ENCODE measurements at places on chromosomes 13 and 19.

DNA sequence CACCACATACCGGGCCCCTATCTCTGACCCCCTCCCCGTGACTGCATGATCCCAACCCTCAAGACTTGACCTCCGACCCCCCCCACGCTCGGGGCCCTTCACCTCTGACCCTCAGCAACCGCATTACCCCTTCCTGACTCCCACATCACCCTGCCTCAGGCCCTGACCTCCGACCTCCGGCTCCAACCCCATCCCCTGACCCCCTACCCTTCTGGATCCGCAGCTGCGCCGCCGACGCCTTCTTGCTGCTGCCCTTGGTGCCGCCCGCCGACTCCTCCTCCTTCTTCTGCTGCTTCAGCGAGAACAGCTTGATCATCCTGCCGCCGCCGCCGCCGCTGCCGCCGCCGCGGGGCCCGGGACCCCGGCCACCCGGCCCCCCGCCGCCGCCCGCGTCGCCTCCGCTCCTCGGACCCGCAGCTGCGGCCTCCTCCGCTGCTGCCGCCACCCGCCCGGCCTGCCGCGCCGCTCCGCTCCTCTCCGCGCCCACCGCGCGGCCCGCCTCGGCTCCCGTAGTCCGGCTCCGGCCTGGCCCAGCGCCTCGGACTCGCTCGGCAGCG, at the start of gene UBE2M:
TSS of gene UBE2M (minus strand) at position 546 of the 557 bp plus-strand sequence. CDS start at position 316, 230 bp downstream.
- DNase-seq: no peak

DNA sequence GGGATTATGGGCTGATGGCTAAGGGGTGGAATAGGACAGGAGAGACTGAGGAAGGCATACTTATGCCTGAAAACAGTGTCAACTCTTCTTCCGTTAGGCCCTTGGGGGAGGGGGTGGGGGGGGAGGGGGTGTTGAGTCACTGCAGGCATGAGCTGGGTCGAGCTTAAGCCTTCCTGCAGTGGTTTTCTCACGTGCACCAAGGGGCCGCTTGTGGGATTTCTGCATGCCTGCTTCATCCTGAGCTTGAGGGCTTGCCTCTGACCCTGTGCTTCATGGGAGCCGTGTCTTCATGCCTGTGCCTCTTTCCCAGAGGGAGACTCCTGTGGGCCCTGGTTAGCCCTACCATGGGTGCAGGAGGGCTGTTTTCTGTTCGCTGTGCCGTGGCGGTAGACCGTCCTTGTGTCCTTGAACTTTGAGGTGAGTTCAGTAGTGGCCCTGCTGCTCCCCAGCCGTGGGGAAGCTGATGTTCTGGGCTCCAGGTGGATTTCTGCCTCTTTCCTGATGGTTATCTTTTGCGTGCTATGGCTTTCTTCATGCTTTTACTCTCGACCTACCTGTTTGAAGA, 186.1 kb downstream of the PCCA start:
- no peak for DNase-seq

GRCh38 chr19:42114412-42114811, 17.8 kb downstream of the POU2F2 start:
- no peak for DNase-seq

- DNase-seq: no peak
Measured at GRCh38 chr13:27236478-27236877, 14.9 kb upstream of the RPL21 start.

DNA sequence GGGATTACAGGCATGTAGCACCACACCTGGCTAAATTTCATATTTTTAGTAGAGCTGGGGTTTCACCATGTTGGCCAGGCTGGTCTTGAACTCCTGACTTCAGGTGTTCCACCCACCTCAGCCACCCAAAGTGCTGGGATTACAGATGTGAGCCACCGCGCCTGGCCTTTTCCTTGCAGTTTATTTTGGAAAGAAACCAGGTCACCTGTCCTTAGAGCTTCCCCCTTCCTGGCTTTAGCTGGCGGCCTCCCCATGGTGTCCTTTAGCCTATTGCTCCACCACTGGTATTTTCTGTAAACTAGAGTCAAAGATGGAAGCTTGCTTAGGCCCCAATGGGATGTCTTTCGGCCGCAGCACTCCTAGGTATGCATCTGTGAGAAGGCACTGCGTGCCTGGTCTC, 91.2 kb downstream of the DPF1 start:
- no peak for DNase-seq

DNA sequence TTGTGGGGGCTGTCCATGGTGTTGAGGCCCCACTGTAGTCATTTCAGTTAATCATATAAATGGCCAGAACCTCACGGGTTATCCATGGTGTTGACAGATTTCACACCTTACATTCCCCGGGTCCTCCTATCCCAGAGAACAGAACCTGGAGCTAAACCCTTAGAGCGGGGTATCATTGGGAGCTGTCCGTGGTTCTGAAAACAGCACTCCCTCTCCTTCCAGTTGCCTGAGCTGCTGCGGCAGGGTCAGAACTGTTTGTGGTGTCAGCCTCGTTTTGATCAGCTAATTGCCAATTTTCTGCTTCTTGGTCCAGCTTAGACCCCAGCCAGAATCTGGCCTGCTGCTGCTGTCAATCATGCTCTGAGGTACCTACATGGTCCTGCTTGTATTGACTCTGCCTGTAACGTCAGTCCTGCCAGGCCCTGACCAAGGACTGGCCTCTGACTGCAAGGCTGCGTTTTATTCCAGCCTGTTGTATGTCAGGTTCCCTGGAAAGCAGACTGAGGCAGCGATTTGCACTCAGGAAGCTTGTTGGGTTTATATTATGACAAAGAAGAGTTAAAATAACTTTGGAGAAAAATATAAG, 55.8 kb upstream of the KCTD15 start:
- no peak for DNase-seq

DNA sequence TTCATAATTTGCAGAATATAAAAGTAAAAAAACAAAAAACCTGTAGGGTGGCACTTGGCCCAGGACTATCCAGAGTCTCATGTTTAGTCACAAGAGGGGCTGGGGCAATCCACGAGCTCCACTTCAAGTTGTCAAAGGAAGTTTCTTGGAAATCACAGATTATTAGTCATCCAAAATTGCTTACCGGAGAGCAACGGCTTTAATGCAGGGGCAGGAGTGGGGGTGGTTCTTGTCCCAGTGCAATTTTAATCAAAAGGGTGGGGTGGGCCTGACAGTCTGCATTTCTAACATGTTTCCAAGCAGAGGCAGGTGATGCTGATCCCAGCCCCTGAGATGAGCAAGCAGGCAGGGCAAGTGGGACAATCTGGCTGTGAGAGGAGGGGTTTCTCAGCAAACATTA, 233.9 kb downstream of the ABCC4 start:
- DNase-seq: no peak

GRCh38 chr13:76552041-76552772, 334.0 kb downstream of the KCTD12 start:
- DNase-seq: no peak

DNA sequence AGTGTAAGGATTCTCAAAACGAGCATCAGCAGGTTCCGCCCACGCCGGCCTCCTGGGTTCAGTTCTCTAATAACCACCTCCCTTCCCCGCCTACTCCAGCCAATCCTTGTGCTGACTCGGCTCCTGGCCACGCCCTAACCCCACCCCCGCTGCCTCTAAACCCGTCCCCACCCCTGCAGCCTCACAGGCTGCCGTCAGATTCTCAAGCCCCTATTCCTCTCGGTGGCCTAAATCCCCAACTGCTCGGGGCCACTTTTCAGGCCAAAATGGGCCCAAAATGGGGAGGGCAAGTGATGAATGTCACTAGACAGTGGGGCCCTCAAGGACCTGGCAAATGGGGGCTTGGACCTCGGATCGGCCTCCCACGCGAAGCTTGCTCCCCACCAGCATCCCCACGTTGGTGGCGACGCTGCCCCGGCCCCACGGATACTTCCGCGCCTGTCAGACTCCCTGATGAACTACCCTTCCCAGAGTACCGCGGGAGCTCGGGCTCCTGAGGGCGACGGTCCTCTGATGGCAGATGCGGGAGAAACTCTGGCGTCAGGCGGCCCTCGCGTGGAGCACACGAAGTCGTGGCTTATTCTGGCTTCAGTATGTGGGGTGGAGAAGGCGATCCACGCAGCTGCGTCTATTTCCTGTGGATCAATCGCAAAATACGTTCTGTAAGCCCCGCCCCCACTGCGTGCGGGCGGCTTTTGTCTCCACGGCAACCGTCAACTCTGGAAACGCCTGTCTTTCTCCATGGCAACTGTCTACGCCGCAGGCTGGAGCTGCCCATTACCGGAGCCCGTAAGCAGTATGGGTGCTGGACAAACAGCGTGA, 24.8 kb downstream of the ZNF473 start:
- peak; percentile 12 for DNase-seq

DNA sequence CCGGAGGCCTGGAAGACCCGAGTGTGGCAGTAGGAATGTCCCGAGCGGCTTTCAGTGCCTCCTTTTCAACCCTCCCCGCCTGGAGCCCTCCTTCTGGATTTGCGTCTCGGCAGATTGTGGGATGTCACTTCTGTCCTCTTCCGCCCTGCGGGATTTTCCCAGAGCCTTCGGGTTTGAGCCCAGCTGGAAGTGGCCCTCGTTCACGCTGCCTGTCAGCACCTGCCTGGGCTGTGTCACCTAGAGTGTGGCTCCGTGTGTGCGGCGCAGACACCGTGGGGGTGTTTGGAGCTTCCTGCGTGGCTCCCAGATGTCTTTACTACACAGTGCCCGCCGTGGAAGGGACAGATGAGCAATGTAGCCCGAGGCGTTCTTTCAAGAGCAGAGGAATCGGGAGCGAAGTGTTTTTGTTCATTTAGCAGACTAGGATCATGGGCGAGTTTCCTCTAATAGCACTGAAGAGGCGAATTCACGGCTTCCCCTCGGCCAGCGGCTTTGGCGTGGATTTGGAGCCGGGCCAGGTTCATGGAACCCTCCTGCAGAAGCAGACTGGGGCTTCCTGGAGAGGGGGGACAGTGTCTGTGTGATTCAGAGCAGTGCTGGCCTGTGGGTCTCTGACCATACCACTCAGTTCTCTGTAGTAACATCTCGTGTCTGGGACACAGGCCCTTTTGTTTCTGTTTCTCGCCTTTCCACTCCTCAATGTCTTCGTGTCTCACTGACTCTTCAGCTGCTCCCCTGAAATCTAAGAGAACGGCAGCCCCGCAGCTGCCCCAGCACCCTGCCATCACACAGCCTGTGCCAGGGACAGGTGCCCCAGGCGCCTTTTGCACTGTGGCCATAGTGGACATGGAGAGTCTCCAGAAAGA, 68.0 kb downstream of the KDM4B start:
- peak; percentile 30 for DNase-seq

- DNase-seq: no peak
Measured at GRCh38 chr19:3734310-3734600, 26.1 kb downstream of the TJP3 start.

DNA sequence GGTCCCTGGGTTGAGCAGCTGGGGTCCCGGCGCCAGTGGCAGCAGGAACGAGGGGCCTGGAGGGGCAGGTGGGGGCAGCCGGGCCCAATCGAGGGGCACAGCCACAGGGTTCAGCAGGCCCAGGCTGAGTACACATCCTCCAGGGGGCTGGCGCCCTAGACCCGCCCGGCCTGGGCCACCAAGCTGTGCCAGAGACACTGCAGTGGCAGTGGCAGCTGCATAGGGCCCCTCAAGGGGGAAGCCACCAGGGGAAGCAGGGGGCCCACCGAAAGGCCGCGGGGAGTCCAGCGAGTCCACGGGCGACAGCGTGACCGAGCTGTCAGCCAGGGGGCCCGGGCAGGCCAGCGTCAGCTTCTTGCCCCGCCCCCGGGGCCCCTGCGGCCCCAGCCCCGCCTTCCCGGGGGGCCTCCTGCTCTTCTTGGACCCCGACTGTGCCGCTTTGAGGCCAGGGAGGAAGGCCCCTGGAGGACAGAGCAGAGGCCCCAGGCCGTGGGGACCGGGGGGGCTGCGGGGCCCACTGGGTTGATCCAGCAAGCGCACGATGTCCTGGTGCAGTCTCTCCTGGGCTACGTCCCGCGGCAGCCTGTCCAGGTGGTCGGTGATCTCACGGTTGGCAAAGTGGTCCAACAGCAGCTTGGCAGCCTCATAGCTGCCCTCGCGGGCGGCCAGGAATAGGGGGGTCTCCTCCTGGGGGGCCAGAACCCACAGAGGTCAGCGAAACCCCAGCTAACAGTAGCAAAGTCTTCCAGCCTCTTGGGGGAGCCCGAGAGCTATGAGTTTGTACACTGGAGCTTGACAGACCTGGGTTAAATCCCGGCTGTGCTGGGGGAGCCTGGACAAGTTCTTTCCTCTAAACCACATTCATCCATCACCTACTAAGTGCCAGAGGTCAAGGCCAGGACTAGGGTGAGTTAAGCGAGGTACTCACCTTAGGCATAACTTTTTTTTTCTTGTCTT, 39.5 kb downstream of the NOTCH3 start:
- DNase-seq: no peak

GRCh38 chr13:23631311-23632047, 61.3 kb downstream of the TNFRSF19 start:
- no peak for DNase-seq

GRCh38 chr13:111927181-111927540, 139.8 kb upstream of the SOX1 start:
- DNase-seq: no peak

- no peak for DNase-seq
Measured at GRCh38 chr19:11023016-11023415, 62.2 kb downstream of the SMARCA4 start.

GRCh38 chr19:55441692-55442321, 1.3 kb downstream of the SHISA7 start:
- DNase-seq: no peak

DNA sequence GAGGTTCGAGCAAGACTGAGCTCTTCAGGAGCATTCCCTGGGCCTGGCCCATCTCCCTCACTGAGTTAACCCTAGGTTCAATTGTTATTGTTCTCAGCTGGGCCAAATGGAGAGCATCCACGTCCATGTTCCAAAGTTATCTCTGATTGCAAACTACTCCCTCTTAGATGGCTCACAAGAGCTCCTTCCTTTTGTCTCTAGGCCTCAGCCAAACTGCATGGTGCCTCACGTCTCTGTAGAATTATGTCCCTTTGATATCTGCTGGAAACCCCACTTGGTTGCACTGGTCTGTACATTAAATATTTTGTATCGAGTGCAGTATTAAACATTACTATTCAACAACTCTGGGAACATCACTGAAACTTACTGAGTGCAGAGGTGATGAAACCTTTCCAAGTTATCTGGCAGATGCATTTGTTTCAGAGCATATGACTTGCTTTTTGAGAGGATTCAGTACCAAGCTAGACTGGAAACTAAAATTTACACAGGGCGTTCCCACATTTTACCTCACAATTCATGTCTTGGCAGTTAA, 38.1 kb downstream of the DOCK9 start:
- no peak for DNase-seq

GRCh38 chr13:34002924-34003323, 185.0 kb downstream of the RFC3 start:
- DNase-seq: no peak

GRCh38 chr13:60755380-60756163, 358.6 kb downstream of the TDRD3 start:
- DNase-seq: no peak
